ENCODE measurements at places on chromosomes 11 and 22.

GRCh38 chr11:72507050-72507449 is 72.7 kb upstream of the CLPB start:
- no peak for DNase-seq

DNA sequence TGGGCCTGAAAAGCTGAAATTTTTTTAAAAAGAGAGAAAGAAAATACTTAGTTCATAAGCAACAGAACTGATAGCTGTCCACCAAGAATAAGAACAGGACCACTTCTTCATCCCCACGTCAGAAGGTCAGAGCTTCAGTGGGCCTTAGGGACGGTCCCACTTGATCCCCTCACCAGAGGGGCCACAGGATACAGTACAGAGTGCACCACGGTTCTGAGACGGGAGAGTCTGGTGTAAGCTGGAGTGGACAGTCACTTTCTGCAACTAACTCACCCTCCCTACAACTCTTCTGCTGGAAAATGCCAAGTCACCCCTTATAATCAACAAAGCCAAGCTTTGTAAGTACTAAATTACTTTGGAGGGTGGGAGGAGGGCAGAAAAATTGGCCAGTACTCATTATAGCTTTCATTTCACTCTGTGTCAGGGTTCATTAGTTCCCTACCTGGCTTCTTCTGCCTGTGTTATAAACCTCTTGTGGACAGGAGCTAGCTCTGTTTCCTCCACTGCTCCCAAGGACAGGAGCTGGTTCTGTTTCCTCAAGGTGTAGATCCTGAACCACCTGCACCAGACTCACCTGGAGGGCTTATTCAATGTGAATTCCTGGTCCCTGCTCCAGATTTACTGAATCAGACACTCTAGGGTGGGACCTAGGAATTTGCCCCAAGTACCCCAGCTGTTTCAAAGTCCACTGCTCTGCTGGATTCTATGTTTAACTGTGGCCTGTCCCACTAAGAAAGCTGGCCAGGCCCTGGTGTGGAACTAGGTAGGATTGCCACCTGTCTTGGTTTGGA is 39.6 kb downstream of the SCGB1A1 start:
- no peak for DNase-seq

DNA sequence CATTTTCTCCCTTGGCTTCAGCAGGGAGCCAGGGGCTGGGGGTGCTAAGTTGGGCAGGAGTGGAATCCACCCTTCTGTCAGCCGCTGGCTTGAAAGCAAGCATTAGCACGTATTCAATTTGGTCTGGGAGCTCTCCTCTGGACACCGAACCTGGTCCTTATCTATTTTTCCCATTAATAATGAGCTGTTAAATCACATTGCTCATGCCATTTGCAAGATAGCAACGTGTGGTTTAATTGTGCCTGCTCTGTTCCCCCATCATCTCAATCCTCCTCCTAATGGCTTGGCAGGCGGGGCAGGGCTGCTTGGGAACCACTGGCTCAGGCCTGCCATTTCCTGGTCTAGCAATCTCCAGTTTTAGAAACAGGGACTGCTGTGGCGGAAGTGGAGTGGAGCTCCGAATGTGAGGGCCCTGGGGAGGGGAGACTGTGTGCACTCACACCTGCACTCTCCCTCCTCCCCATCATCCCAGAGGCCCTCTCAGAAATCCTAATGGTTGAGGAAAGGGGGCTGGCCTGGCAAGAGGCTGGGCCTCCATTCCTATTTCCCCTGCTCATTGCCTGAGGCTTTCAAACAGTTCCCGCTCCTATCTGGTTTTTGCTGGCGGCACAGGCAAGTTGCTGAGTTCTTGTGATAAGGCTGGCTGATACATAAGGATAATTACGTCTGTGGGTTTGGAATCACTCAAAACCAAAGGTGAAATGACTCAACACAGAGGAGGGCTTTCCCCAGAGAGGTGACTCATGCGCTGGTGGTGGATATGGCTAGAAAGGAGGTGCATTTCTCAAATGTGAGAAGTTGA is 201.2 kb upstream of the E2F8 start:
- peak; percentile 67 for DNase-seq

- DNase-seq = no peak
Observed at GRCh38 chr22:20666560-20666959, 107.4 kb upstream of the SERPIND1 start.

DNA sequence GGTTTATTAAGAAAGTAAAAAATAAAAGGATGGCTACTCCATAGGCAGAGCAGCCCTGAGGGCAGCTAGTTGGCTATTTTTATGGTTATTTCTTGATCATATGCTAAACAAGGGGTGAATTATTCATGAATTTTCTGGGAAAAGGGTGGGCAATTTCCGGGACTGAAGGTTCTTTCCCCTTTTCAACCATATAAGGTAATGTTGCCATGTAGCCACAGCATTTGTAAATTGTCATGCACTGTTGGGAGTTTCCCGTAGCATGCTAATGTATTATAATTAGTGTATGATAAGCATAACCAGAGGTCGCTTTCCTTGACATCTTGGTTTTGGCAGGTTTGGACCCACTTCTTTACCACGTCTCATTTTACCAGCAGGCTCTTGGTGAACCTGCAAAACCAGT is 610.4 kb upstream of the B3GAT1 start:
- no peak for DNase-seq

DNA sequence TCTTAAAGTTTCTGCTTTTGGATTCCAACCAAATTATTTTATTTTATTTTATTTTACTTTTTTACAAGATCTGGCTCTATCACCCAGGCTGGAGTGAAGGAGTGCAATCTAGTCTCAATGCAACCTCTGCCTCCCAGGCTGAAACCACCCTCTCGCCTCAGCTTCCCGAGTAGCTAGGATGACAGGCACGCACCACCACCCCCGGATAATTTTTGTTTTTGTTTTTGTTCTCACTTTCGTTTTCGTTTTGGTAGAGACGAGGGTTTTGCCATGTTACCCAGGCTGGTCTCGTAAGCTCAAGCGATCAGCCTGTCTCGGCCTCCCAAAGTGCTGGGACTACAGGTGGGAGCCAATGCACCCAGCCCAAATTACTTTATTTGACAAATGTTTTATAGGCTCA is 219.8 kb downstream of the ETS1 start:
- no peak for DNase-seq

DNA sequence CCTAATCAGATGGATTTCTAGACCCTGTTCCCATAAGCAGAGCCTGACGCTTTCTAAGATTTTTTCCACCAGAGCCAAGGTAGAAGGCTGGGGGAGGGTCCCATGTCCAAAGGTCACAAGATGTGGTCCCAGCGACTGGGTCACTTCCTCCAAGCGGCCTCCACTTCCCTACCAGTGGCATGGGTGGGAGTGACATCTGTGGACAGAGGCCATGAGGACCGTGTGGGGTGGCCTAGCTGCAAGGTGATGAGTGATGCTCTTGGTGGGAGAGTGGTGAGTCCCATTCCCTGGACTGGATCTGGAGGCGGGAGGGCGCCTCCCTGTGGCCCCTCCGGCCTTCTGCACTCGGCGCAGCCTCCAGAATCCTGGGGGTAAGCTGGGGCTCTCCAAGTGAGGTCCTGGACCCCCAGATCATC is 32.4 kb upstream of the PRR5 start:
- DNase-seq = no peak

- no peak for DNase-seq
Observed at GRCh38 chr11:133191931-133192330, 340.4 kb downstream of the OPCML start.

DNA sequence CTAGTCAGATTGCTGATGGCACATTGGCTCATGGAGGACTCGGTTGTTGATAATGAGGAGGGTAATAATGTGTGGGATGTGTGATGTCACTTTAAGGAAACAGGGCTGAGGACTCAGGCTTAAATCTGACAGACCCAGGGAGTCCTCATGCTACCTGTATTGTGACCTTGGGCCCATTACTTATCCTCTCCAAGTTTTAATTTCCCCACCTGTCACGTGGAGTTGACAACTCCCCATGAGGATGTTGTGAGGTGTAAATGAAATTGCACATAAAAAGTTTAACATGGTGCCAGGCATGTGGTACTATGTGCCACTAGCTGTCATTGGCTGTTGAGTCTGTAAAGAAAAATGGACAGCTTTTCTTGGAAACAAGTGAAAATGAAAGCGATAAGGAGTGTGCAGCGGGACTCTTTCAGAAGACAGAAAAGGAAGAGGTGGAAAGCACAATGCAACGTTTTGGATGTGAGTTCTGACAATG is 15.3 kb downstream of the IL10RA start:
- DNase-seq = no peak

DNA sequence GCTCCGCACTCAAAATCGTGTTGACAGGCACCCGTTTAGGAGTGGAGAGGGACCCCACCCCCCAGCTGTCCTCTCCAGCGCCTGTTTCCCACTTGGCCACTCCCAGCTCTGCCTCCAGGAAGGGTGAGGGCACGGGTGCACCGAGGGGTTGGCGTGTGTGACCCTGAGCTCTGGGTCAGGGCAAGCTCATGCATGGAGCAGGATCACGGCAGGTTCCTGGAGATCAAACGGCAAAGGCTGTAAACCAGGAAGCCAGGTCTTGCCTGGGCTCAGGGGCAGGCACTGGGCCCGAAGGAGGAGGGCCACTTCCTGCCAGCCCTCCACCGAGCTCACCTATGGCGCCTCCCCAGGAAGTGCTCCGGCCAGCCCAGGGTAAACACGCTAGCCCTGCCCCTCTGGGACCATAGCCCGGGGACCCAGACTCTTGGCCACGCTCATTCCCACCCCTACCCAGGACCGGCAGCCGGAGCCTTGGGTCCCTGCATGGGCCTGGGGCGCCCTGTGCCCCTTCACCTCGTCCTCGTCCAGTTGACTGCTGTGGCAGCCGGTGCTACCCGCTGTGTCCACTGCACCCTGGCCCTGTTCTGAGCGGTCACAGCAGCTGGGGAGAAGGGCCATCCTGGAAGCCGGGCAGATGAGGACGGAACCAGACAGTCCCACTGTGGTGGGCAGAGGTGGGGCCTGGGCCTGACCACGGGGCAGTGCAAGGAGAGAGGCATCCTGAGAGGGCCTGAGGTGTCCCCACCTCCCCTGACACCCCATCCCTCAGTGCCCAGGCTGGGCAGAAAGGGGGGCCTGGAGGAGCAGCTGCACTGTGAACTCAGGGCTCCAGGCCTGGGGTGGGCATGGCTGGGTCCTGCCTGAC is 1.0 kb upstream of the EPS8L2 start:
- no peak for DNase-seq

- no peak for DNase-seq
Observed at GRCh38 chr11:125110506-125110905, 920 bp downstream of the TMEM218 start.

GRCh38 chr11:37613031-37613430 is 1015.0 kb upstream of the RAG2 start:
- no peak for DNase-seq

- no peak for DNase-seq
Observed at GRCh38 chr22:50325444-50326224, 1.2 kb downstream of the DENND6B start.

- DNase-seq = no peak
Observed at GRCh38 chr22:43094085-43094484, 4.9 kb upstream of the TTLL1 start.

DNA sequence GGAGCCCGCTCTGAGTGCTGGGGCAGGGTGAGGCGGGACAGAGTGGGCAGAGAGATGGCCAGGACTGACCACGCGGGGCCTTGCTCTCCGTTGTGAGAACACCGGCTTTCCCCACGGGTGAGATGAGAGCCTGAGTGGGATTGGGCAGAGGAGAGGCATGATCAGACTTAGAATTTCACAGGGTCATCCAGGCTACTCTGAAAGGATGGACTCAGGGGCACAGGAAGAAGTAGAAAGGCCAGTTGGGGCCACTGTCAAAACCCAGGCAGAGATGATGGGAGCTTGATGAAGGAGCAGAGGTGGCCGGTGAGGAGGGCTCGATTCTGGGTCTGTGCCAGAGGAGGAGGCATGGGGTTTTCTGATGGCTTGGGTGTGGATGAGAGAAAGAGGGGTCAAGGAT is 63.8 kb upstream of the NUP50 start:
- no peak for DNase-seq

GRCh38 chr11:59028105-59028504 is 58.0 kb upstream of the GLYATL1B start:
- DNase-seq = no peak

DNA sequence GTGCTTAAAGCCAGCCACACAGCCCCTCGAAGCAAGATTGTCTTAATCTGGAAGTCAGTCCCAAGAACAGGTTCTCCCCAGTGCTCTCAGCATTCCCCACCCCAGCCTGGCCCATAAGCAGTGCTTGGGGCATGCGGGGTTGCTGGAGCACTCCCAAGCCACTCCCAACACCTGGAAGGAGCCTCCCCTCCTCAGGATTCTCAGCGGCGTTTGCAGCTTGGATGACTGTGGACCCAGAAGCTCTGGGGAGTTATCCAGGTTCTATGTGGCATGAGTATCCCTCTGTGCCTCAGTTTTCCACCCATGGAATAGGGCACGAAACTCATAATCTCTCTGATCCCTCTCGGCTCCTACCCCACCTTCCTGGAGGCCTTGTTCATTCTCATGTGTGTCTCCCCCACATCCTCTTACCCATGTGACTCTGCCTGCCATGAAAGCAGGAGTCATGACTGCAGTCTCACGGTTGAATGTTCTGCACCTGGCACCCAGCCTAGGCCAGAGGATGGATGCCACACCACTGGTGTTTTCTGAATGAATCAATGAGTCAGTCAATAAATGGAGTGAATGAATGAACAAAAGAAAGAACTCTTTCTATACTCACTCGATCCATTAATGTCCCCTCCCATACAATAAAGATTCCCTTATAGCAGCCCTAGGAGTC is 33.4 kb upstream of the WNT7B start:
- no peak for DNase-seq

DNA sequence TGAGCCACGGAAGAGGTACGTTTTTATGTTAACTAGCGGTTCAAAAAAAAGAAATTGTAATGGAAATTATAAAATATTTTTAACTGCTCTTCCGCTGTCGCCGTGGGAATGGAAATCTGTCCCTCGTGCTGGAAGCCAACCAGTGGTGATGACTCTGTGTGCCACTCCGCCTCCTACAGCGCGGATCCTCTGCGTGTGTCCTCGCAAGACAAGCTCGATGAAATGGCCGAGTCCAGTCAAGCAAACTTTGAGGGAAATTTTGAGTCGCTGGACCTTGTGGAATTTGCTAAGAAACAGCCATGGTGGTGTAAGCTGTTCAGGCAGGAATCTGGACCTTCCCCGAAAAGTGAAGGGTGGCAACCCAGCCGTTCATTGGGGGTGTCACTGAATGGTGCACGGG is 2.9 kb upstream of the CBX7 start:
- no peak for DNase-seq

- DNase-seq = no peak
Observed at GRCh38 chr11:10236840-10237239, 57.2 kb downstream of the SBF2 start.

GRCh38 chr11:117618982-117619355 is 178.0 kb downstream of the DSCAML1 start:
- no peak for DNase-seq

DNA sequence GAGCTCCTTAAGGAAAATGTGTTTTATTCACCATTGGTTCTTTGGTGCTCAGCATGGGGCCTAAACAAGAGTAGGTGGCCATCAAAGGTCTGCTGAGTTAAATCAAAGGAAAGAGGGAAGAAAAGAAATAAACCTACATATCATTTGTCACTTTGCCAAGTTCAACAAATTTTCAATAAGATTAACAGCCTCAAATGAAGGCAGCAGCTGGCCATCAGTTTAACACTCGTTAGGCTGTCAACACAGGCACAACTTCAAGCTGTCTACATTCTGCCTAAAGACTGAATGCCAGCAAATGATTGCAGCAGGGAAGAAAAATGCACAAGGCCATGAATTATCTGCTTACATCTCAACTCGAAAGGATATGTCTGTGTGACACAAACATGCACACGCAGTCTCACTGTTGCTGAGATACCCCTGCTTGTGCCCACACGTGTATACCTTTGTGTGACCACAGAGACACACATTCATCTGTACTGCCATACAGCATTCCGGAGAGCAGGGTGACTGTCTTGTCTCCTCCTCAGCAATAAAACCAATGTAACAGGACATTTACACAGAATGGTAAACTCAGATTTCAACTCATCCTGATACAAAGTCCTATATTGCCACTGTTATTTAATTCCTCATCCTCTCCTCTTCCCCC is 40.1 kb downstream of the TRIM66 start:
- no peak for DNase-seq

Measured in AG09319 (cell line).